ENCODE measurements at places on chromosomes 5 and 9. TPM values are rescaled to one million over a fixed set of nuclear protein-coding genes. Genes with fewer than 3 reads are reported as not detected.
A peak's percentile ranks its signal among the peaks of the same experiment; 100 is the strongest.

DNA sequence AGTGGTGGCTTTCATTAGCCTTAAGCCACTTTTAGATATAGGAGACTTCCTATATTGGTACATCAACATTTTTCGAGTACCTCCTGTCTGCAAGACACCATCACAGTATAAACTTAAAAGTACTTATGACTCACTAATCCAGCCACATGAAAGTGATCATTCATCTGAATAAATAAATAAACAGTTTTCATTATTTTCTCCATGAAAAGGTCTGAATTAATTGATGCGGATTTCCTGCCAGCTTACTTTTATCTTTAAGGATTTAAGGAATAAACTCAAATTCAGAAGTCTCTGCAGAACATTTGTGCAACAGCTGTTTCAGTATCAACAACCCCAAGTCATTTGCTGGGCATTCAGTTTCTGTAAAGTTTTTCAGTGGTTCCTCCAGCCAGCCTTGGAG lies 4.0 kb downstream of the SAP30L start:
- no peak overlapping the region for H3K27ac ChIP-seq
- H3K4me1 ChIP-seq, result peaks cover 9% of the 10 kb centered on the region
- DNase-seq, result no peak

DNA sequence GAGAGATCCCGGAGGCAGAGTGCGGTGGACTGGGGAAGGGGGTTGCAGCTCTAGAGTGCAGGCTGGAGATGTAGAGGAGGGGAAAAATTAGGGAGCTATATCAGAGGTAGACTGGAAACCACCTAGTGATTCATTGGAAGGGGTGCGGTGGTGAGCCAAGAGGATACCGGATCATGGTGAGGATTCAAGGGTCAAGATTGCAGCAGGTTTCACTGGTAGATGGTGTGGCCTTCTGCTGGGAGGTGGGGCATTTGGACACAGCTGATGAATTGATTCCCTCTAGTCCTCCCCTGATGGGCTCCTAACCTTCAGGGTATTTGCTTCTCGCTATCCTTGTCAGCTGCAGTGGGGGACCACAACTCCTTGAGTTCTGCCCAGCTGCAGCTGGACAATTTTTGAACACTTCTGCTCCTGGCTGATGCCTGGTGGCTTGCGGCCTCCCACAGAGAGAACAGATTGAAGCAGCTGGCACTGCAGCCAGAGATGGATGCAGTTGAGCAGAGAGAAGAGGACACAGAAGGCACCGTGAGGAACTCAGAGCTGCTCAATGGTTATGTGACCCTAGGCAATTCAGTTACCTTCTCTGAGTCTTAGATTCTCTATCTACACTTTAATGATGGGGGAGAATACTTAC lies 134.4 kb upstream of the ABCA1 start:
- no peak overlapping the region for H3K4me3 ChIP-seq
- H3K4me1 ChIP-seq, result peaks cover 25% of the 10 kb centered on the region
- H3K27me3 ChIP-seq, result no peaks in the 10 kb centered on the region
- no peak overlapping the region for H3K27ac ChIP-seq
- peak; percentile 67 for DNase-seq

DNA sequence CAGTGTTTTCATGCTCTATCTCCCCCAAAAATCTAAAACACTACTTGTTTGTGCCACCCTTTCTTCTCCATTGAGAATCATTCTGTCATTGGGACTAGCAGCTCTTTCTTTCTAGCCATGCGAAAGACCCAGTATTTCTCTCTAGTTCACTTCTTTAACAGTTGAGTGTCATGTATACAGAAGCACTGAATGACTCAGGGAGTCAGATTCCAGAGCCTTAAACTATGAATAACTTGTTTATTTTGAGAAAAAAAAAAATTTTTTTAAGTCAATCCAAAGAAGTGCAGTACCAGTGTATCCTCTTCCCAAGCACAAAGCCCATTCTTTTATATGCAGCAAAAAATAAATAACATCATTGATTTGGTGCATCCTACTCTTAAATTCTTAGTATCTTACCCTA lies 415.4 kb upstream of the GRAMD2B start:
- DNase-seq, result no peak
- no peaks in the 10 kb centered on the region for H3K36me3 ChIP-seq
- H3K27me3 ChIP-seq, result no peaks in the 10 kb centered on the region

- peaks cover 29% of the 10 kb centered on the region for H3K4me1 ChIP-seq
- H3K36me3 ChIP-seq, result no peaks in the 10 kb centered on the region
- no peak overlapping the region for H3K4me3 ChIP-seq
- no peak for DNase-seq
- peak overlapping the region; percentile 37 for H3K27ac ChIP-seq
- H3K27me3 ChIP-seq, result no peaks in the 10 kb centered on the region
These were observed 67.4 kb downstream of the ZNF608 start for GRCh38 chr5:124678922-124679519.

Gene CCL28
- polyA plus RNA-seq, result 0.35 TPM

Gene GNPDA1
- polyA plus RNA-seq, result 41.8 TPM
